ENCODE measurements at places on chromosomes 12 and 14. TPM values are rescaled to one million over a fixed set of nuclear protein-coding genes. Genes with fewer than 3 reads are reported as not detected.

DNA sequence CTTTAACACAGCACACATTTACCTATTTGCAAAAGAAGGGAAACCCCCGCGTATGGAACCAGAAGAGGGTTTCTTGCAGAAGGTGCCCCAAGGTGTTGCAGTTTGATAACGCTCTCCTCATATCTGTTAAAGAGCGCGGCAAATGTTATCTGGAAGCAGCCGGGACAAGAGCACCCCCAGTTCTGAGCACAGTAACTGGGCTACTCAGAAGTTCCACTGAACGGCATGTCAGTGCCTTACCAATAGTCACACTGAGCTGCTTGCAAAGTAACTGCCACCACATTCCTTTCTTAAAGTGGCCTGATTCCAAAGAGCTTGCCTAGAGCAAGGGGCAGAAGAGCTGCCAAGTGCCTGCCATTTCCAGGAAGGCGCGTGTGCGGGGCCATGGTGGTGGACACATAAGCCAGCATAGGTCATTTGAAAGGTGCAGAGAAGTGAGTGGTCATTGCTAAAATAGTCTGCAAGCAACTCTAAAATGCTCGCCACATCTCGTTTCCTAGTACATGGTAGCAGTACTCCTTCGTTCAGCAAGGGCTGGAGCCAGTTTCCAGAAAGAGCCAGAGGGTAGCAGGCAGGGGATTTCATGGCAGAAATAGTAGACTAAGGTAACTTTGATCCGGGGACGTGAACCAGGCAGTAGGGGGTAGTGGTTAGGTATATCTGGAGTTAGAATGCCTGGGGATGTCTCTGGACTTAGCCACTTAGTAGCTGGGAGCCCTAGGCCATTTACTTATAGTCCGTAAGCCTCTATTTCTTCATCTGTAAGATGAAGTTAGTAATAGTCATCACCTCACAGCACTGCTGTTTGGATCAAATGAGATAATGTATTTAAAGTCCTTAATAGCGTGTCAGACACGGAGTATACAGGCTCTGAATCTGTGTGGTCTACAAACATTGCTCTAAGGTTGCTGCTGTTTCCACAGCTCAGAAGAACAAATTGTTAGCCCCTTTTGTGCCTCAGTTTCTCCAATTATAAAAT lies 37.6 kb downstream of the SPTB start:
- H3K4me1 ChIP-seq = no peaks in the 10 kb centered on the region
- DNase-seq = peak; percentile 10
- H3K36me3 ChIP-seq = no peaks in the 10 kb centered on the region

- no peak overlapping the region for H3K4me3 ChIP-seq
- no peak overlapping the region for H3K27ac ChIP-seq
- no peaks in the 10 kb centered on the region for H3K36me3 ChIP-seq
- no peaks in the 10 kb centered on the region for H3K4me1 ChIP-seq
- DNase-seq = no peak
- H3K27me3 ChIP-seq = no peaks in the 10 kb centered on the region
These were observed 499.8 kb downstream of the C12orf50 start for GRCh38 chr12:87529413-87529812.

- no peak for DNase-seq
- H3K4me1 ChIP-seq = peaks cover 30% of the 10 kb centered on the region
- peaks cover 34% of the 10 kb centered on the region for H3K27me3 ChIP-seq
- peak within 1 kb of the TSS; percentile 35 for H3K4me3 ChIP-seq
- H3K27ac ChIP-seq = no peak within 1 kb of the TSS
These were observed at the start of gene TBC1D30 for GRCh38 chr12:64824500-64825142. TBC1D30 (plus strand) TSS chr12:64824647; CDS start chr12:64824880, 233 bp downstream.

DNA sequence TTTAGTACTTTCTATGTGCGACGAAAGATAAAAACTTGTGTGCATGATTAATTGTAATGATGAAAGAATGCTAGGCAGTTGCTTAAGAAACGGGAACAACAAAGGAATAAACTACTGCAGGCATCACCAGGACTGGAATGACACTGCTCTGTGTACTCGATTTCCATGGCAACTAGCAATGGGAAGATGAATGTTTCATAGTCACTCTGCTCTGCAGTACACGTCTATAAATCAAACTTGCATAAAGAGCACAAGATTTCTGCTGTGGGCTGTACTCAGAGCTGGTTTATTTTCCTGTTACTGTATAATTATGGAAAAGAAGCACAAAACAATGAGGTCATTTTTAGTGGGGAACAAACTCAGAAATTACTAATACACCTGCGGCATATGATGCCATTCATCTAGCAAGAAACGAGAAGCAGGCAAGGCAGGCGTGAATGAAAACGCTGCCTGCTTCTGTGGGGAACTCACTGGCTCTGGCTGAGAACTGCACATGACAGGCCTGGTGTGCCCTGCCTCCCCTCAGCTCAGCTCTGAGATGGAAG lies 41.8 kb downstream of the EFCAB11 start:
- no peak for DNase-seq
- no peak overlapping the region for H3K4me3 ChIP-seq
- no peaks in the 10 kb centered on the region for H3K36me3 ChIP-seq
- H3K27ac ChIP-seq = no peak overlapping the region
- peaks cover 16% of the 10 kb centered on the region for H3K4me1 ChIP-seq

DNA sequence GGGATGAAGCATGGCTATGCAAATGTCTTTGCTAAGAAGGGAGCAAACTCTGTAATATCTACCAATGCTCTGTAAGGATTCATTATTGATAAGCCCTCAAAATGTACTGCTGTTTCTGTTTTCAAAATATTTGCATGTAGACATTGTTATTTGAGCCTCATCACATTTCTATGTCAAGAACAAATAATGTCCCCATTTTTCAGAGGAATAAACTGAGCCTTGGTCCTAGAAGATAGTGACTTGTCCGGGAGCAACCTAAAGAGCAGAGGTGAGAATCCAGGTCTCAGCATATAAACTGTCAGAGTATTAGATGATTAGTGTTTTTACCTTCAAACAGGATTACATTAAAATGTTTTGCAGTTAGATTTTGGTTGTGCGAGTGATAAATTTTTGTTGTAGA lies 125.5 kb upstream of the SRRM4 start:
- H3K36me3 ChIP-seq = no peaks in the 10 kb centered on the region
- no peak overlapping the region for H3K27ac ChIP-seq
- no peaks in the 10 kb centered on the region for H3K27me3 ChIP-seq
- no peaks in the 10 kb centered on the region for H3K4me1 ChIP-seq

GRCh38 chr12:16155938-16156337 lies 121.5 kb downstream of the SLC15A5 start:
- H3K4me1 ChIP-seq = no peaks in the 10 kb centered on the region
- H3K36me3 ChIP-seq = no peaks in the 10 kb centered on the region
- DNase-seq = no peak
- no peak overlapping the region for H3K4me3 ChIP-seq
- H3K27ac ChIP-seq = no peak overlapping the region

DNA sequence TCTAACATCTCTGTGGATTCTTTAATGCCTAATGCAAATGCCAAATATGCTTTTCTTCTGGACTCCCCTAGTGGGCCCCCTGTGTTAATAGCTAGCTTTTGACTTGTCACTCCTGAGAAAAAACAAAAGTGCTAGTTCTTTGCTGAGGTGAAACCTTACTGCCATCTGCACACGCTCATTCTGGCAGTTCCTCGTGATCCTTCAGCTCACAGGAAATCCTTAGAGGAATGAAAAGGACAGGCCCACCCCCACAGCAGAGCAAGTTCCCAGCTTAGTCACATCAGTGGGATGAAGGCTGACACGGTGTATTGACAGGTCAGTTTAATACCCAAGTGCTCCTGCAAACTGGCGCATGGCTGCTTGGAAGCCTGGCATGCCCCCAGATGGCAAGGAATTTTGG lies 165.1 kb upstream of the ATP2B1 start:
- no peak overlapping the region for H3K27ac ChIP-seq
- H3K27me3 ChIP-seq = no peaks in the 10 kb centered on the region
- no peaks in the 10 kb centered on the region for H3K4me1 ChIP-seq
- H3K36me3 ChIP-seq = no peaks in the 10 kb centered on the region

GRCh38 chr12:81381951-81382350 lies 304.1 kb downstream of the ACSS3 start:
- no peak overlapping the region for H3K4me3 ChIP-seq
- H3K27me3 ChIP-seq = no peaks in the 10 kb centered on the region
- H3K36me3 ChIP-seq = no peaks in the 10 kb centered on the region

DNA sequence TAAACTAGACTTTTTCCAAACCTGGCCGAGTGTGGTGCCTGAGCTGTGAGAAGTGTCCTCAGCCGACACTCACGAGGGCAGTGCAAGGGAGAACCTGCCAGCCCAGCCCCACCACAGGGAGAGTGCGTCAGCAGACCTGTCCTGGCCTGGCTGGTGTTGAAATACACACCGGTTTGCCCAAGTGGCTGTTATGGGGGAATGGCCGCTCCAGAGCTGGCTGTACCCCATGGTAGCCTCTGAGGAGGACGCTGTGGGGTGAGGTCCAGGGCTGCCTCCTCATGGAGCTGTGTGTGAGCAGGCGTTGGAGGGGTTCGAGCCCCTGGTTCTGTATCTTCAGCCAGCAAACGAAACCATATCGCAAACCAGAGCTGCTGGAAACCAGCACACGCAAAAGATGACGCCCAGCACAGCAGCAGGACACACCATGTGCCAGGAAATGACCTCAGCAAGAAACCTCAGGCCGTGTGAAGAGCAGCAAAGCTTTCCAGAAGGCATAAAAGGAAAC lies 9.4 kb downstream of the ANKRD9 start:
- peak overlapping the region; percentile 34 for H3K27ac ChIP-seq
- no peak for DNase-seq

- peaks cover 5% of the 10 kb centered on the region for H3K36me3 ChIP-seq
- H3K4me3 ChIP-seq = no peak overlapping the region
- no peak overlapping the region for H3K27ac ChIP-seq
- H3K4me1 ChIP-seq = peaks cover 5% of the 10 kb centered on the region
- DNase-seq = no peak
These were observed 36.8 kb downstream of the PRORP start for GRCh38 chr14:35158951-35159653.

DNA sequence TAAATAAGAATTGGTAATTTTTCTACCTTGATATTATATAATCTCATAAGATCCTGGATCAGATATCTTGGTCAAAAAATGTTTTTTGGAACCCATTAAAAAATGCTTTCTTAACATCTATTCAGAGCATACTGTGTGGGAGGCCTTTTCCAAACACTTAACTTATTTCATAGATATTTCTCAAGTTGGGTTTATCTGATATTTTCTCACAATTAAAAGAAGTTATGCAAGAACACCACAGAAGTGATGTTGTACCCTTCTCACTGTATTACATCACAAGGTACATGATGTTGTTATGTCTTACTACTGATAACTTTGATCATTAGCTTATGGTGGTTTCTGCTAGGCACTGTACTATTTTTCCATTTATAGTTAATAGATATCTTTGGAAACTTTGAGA lies 23.4 kb upstream of the PRPF39 start:
- no peak overlapping the region for H3K27ac ChIP-seq
- no peak overlapping the region for H3K4me3 ChIP-seq
- no peaks in the 10 kb centered on the region for H3K4me1 ChIP-seq
- DNase-seq = no peak
- peaks cover 32% of the 10 kb centered on the region for H3K36me3 ChIP-seq
- no peaks in the 10 kb centered on the region for H3K27me3 ChIP-seq

- H3K27ac ChIP-seq = peak overlapping the region; percentile 66
- DNase-seq = peak; percentile 51
- no peaks in the 10 kb centered on the region for H3K36me3 ChIP-seq
- no peaks in the 10 kb centered on the region for H3K4me1 ChIP-seq
- no peak overlapping the region for H3K4me3 ChIP-seq
These were observed 2.0 kb upstream of the CCDC197 start for GRCh38 chr14:93994919-93995682.

- no peak overlapping the region for H3K4me3 ChIP-seq
- peak overlapping the region; percentile 1 for H3K27ac ChIP-seq
- peak; percentile 69 for DNase-seq
- H3K4me1 ChIP-seq = peaks cover 10% of the 10 kb centered on the region
- H3K27me3 ChIP-seq = no peaks in the 10 kb centered on the region
- H3K36me3 ChIP-seq = no peaks in the 10 kb centered on the region
These were observed 448.6 kb downstream of the RAD51B start for GRCh38 chr14:68268197-68268596.

DNA sequence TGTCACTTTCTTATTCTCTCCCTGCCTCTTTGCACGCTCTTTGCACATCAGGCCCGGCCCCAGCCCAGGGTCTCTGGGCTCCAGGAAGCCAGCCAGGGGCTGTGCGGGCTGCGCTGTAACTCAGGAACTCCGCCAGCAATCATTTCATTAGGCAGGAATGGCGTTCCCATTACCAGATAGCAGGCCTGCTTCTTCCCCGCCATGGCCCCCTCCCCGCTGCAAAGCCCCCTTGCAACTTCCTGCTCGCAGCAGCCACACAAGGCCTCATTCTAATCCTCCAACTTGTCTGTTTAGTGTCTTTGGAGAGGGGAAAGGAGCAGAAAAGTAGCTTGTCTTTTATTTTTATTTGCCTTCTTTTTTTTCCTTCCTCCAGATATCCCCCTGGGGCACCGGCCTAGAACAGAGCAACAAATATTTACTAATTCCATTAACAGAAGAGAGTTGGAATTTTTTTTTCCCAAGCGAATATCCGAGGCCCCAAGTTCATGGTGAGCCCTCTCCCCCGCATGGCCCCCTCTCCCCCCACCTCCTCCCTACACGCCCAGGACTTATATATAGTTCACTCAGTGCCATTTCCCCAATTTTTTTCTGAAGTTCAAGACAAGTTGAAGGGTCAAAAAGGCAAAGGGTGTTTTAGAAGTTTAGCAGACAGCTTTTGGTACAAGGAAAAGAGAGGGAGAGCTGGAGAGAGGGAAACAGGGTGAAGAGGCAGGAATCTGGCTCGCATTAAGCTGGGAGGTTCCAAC lies 329.4 kb upstream of the TBX3 start:
- no peaks in the 10 kb centered on the region for H3K4me1 ChIP-seq
- H3K27ac ChIP-seq = no peak overlapping the region
- DNase-seq = peak; percentile 90
- H3K4me3 ChIP-seq = no peak overlapping the region
- H3K27me3 ChIP-seq = peaks cover 5% of the 10 kb centered on the region
- H3K36me3 ChIP-seq = no peaks in the 10 kb centered on the region

DNA sequence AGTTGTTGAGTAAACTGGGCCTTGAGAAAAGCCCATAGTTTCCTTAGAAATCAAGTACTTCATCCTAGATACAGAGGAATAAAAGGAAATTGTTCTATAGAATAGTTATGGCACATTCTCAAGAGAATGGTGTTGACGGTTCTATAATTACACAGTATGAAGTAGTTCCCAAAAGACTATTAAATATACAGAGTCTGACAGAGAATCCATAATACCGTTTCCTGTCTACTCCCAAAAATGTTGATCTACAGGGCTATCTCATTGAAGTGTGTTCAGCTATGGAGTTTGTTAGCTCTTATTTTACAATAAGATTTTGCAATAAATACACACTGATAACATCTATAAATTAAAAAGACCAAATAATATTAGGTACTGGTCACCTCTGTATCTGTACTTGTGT lies 799.7 kb downstream of the RPS29 start:
- H3K4me1 ChIP-seq = no peaks in the 10 kb centered on the region
- H3K4me3 ChIP-seq = no peak overlapping the region
- H3K27ac ChIP-seq = no peak overlapping the region
- no peaks in the 10 kb centered on the region for H3K36me3 ChIP-seq
- no peaks in the 10 kb centered on the region for H3K27me3 ChIP-seq

- H3K36me3 ChIP-seq = peaks cover 21% of the 10 kb centered on the region
- peak within 1 kb of the TSS; percentile 48 for H3K4me3 ChIP-seq
- H3K27me3 ChIP-seq = no peaks in the 10 kb centered on the region
- DNase-seq = no peak
- H3K4me1 ChIP-seq = peaks cover 92% of the 10 kb centered on the region
These were observed at the start of gene LAG3 for GRCh38 chr12:6772331-6772695. LAG3 (plus strand) TSS chr12:6772520; CDS start chr12:6772853, 333 bp downstream.

HAL gene
- total RNA-seq = 0.89 TPM

CEBPE gene
- not detected for total RNA-seq

B4GALNT1 gene
- total RNA-seq = not detected

NOVA1 gene
- 11.2 TPM for total RNA-seq

CCDC196 gene
- not detected for total RNA-seq

BATF gene
- 4.7 TPM for total RNA-seq

ISCA2 gene
- total RNA-seq = 27.2 TPM

ASCL1 gene
- total RNA-seq = 0.29 TPM
